Activated CD8-positive, alpha-beta T cell treated with anti-CD3 and anti-CD28 coated beads, Interleukin-2, amount 10 ng/mL, durations not matched to agents 7 days and 5 days (primary cell): ENCODE measurements at places on chromosomes 12 and 14.

DNA sequence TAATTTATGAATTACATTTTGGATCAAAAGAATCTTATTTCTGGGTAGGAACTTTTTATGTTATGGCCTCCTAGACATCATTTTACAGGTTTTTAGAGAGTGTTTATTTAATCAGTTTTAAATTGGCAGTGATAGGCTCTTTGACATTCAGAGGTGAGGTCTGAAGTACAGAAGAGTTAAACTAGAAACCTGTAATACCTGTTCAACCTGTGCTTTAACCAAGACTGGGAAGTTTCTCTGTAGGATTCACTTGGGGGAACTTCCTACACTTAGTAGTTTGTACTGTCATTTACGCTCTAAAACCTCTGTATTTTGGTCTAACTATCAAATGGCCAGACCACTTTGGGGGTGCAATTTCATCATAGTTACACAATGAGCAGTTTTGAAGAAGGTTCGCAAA lies 35.9 kb downstream of the PLEKHA5 start:
- no peak overlapping the region for H3K4me3 ChIP-seq
- DNase-seq, result no peak
- no peaks in the 10 kb centered on the region for H3K36me3 ChIP-seq
- H3K27ac ChIP-seq, result no peak overlapping the region
- no peaks in the 10 kb centered on the region for H3K27me3 ChIP-seq

GRCh38 chr12:82896979-82897378 lies 210.3 kb downstream of the TMTC2 start:
- no peaks in the 10 kb centered on the region for H3K36me3 ChIP-seq
- no peaks in the 10 kb centered on the region for H3K4me1 ChIP-seq
- H3K27ac ChIP-seq, result no peak overlapping the region

GRCh38 chr12:56129206-56129941 lies 1.3 kb downstream of the ESYT1 start:
- H3K4me1 ChIP-seq, result peaks cover 75% of the 10 kb centered on the region
- peak; percentile 91 for DNase-seq
- peak overlapping the region; percentile 91 for H3K27ac ChIP-seq
- no peaks in the 10 kb centered on the region for H3K27me3 ChIP-seq

DNA sequence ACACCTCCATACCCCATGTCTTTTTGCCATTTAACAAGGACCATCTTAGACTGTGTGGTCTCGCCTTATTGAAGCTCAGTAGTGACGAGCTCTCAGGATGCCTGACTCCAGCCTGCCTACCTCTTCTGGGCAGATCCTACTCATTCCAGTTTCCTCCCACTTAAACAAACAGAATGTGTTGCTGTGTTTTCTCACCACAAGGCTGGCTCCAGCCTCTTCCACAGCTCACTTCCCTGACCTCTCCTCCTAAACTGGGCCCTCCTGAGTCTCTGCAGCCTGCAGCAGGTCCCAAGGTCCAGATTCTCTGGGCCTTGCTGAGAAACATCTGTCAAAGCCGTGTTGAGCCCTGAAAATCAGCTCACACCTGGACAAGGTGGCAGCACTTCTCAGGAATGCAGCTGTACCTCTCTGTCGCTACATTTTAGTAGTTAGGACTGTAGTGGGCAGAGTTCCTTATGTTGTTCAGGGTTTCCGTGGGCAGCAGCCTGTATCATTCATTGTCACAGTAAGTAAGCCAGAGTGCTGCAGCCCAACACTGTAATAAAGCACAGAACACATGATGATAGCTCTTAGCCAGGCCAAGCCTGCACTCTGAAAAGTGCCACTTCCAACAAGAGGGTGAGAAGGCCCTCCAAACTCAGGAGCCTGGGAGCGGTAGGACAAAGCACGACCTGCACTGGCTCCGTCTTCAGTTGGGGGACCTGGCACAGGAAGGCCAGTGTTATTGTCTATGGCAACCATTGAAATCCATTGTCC lies 68.5 kb downstream of the NKX2-1 start:
- no peaks in the 10 kb centered on the region for H3K27me3 ChIP-seq
- H3K4me1 ChIP-seq, result no peaks in the 10 kb centered on the region
- H3K4me3 ChIP-seq, result no peak overlapping the region
- H3K27ac ChIP-seq, result no peak overlapping the region
- H3K36me3 ChIP-seq, result no peaks in the 10 kb centered on the region
